ENCODE measurements at places on chromosomes 13 and 19. TPM values are rescaled to one million over a fixed set of nuclear protein-coding genes. Genes with fewer than 3 reads are reported as not detected.

DNA sequence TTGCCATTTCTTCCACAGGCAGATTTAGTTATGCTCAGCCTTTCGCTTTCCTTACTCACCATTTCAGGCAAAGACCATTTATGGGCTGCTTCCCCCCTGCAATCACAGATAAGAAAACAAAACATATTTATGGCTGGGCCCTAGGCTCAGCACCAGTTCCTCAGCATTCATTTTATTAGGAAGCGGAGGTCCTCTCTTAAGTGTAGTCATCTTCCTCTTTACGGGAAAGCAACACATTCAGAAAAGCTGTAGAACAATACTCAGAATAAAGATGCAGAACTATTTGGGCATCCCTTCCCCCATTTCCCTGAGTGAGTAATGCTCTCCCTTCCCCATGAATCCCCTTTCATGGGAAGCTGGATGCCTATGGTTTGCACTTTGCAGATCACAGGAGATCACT is 27.9 kb downstream of the FLT1 start:
- H3K4me1 ChIP-seq, result no peaks in the 10 kb centered on the region
- no peak overlapping the region for H3K27ac ChIP-seq
- no peak for DNase-seq
- no peak overlapping the region for H3K4me3 ChIP-seq
- H3K36me3 ChIP-seq, result no peaks in the 10 kb centered on the region
- no peaks in the 10 kb centered on the region for H3K27me3 ChIP-seq

DNA sequence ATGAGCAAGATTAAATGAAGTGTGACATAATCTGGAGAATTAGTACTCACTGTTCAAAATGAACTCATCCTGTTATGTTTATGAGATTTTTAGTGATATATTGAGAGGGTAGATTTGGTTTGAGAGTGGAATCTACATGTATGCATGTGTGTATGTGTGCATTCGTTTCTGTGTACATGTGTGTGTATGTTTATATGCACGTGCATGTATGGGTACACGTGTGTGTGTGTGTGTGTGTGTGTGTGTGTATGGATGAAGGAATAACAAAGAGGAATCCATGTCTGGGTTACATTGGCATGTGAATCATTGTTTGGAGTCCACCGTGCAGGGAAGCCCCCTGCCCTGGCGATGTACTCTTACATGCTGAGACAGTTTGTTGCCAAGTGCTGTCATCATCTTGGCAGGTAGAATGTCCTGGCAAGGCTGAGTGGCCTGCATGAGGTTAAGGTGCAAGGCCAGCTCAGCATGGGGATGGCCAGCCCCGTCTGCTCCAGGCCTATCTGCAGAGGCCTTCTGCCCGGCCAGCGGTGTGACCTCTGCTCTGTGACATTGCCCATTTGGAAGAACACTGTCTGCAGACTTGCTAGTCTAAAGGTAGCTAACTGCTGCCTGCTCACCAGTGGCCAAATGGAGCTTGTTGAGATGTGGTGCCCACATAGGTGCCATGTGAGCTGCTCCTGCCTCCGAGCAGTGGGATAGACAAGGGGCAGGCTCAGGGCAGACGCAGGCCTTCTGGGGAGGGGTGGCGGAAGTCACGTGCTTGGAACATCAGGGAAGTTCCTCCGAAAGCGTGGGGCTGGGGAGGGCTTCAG is 222.3 kb downstream of the TEX29 start:
- no peaks in the 10 kb centered on the region for H3K4me1 ChIP-seq
- peak overlapping the region; percentile 60 for H3K27ac ChIP-seq
- peak; percentile 95 for DNase-seq
- no peaks in the 10 kb centered on the region for H3K36me3 ChIP-seq
- H3K27me3 ChIP-seq, result no peaks in the 10 kb centered on the region

Gene ZSWIM9
- total RNA-seq, result 2.5 TPM

Gene ACP7
- total RNA-seq, result not detected

Gene IFNL1
- total RNA-seq, result not detected

DNA sequence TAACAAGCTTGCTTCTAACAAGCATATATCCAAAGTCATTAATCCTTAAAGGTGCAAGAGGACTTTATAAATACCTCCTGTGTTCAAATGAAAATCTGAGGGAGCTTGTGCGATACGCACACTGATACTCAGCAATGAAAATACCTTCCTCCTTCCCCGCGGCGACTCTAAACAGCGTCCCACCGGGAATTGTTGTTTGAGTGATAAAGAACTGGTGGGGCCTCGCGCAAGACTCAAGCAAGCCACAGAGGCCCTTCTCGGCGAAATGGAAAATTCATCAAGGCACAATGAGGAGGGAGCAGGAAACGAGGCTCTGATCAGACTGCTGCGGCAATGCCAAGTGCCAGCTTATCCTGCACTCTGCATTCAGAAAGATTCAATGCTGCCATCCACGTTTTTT is 126.7 kb downstream of the ABCC4 start:
- H3K27me3 ChIP-seq, result no peaks in the 10 kb centered on the region
- H3K4me1 ChIP-seq, result no peaks in the 10 kb centered on the region
- no peak for DNase-seq
- no peaks in the 10 kb centered on the region for H3K36me3 ChIP-seq
- H3K4me3 ChIP-seq, result no peak overlapping the region
- no peak overlapping the region for H3K27ac ChIP-seq

Gene ZNF536
- total RNA-seq, result not detected

GRCh38 chr13:20664351-20664750 is 39.1 kb upstream of the IL17D start:
- no peaks in the 10 kb centered on the region for H3K4me1 ChIP-seq
- no peak for DNase-seq
- no peaks in the 10 kb centered on the region for H3K27me3 ChIP-seq

GRCh38 chr13:50460358-50460757 is 383.1 kb downstream of the DLEU7 start:
- H3K4me3 ChIP-seq, result no peak overlapping the region
- DNase-seq, result no peak
- no peaks in the 10 kb centered on the region for H3K27me3 ChIP-seq
- no peaks in the 10 kb centered on the region for H3K4me1 ChIP-seq
- no peak overlapping the region for H3K27ac ChIP-seq
- H3K36me3 ChIP-seq, result no peaks in the 10 kb centered on the region

DNA sequence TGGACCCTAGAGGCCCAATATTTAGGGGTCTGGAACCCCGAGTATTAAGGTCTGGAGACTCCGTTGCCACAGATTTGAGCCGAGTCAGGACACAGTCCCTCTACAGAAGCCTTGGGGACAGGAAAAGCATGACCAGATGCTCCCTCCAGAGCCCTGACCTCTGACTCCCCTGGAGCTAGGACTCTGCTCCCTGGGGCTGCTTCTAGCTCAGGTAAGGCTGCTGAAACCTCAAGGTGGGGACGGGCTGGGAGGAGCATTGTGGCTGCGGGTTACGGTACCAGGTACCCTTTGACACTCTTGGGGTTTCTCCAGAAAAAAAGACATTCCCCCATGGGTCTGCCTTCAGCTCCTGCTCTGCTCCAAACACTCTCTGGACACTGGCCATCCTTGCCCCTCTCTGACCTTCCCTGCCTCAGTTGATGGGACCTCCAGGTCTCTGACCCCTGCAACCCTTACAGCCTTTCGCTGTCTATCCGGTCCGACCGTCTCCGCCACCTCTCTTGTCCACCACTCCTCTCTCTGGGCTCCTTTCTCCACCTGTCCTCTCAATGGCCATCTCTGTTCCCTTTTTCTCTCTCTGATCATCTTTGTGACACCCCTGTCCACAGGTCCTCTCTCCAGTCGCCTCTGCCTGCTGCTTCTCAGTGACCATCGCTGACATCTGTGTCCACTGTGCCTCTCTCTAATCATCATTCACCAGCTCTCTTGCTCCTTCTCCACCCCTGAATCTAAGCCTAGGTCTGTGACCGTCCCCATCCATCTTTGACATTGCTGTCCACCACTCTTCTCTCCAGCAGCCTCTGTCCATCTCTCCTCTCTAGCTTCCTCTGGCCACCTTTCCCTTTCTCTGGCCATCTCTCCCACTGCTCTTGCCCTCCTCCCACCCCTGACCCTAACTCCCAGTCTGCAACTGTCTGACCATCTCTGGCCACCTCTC is 1.4 kb downstream of the LRFN3 start:
- H3K36me3 ChIP-seq, result no peaks in the 10 kb centered on the region
- peak overlapping the region; percentile 59 for H3K4me3 ChIP-seq
- no peaks in the 10 kb centered on the region for H3K27me3 ChIP-seq

Gene LYL1
- total RNA-seq, result 2.9 TPM

DNA sequence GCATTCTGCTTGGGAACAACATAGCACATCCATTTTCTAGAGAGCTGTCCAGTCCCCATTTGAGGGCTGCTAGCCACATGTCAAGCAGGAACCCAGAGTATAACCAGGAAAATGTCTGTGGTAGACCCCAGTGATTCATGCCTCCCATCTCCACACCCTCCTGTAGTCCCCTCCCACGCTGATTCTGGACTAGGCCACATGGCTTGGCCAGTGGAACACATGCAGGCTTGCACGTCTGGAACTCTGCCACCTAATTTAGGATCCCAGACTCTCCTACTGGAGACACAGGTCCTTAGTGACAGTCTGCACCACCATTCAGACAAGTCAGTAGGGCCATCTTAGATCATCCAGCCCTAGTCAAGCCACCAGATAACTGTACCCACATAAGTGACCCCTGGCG is 149.8 kb downstream of the ZIC5 start:
- no peak overlapping the region for H3K27ac ChIP-seq
- H3K27me3 ChIP-seq, result no peaks in the 10 kb centered on the region
- H3K36me3 ChIP-seq, result no peaks in the 10 kb centered on the region
- H3K4me3 ChIP-seq, result no peak overlapping the region
- peaks cover 9% of the 10 kb centered on the region for H3K4me1 ChIP-seq
- no peak for DNase-seq

DNA sequence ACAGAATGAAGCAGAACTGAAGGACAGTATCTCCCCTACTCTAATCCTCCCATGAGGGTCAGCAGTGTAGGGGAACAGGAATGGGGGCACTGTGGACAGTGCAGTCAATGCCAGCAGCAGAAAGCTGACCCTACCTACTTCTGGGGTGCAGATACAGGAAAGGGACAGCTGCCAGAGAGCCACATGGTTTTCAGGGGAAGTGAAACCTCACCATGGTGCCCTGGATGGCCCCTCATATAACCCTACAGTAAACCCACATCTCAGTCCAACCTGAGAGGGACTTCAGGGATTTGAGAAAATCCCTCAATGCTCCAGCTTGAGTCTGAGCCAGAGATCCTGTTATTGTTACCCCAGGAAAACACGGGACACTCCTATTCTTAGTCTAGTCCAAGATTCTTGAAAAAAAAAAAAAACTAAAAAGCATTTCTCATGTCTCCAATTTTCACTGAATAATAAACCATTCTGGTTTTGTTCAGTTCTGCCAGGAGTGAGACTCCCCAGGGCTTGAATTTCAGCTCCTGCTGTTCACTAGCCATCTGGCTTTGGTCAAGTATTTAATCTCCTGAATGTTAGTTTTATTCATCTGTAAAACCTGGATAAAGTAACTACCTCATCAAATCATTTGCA is 511.6 kb upstream of the ARGLU1 start:
- no peaks in the 10 kb centered on the region for H3K36me3 ChIP-seq
- DNase-seq, result no peak
- H3K4me3 ChIP-seq, result no peak overlapping the region
- H3K27me3 ChIP-seq, result no peaks in the 10 kb centered on the region

DNA sequence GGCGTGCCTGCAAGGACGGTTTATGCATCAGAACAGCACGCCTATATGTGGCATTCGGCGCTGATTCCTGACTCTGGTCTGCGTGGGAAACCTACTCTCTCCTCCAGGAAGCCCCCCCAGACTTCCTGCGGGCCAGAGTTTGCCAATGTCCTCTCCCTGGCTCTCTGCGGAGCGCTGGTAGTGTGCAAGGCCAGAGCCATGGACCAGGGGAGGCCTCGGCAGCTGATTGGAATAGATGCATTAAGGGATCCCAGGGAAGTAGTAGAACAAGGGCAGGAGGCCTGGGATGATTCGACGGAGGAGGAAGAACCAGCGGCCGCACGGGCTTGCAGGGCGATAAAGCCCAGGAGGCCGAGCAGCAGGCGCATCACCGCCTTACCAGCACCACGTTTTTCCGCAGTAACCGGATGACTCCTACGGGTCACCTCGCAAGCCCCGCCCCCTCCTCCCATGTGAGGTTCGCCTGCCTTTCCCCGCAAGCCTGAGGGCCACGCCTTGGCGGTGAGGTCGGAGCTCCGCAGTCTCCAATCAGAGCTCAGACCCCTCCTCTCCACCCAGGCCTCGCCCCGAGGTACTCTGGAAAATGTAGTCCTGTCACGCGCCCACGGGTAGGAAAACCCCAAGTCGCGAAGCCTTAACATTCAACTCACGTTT is 5.0 kb downstream of the CLEC11A start:
- H3K4me1 ChIP-seq, result no peaks in the 10 kb centered on the region
- DNase-seq, result peak; percentile 57
- no peaks in the 10 kb centered on the region for H3K27me3 ChIP-seq
- no peak overlapping the region for H3K27ac ChIP-seq
- H3K4me3 ChIP-seq, result no peak overlapping the region

Gene C19orf67
- total RNA-seq, result not detected

- H3K27me3 ChIP-seq, result no peaks in the 10 kb centered on the region
- H3K4me1 ChIP-seq, result no peaks in the 10 kb centered on the region
- H3K36me3 ChIP-seq, result no peaks in the 10 kb centered on the region
- DNase-seq, result peak; percentile 40
- peak overlapping the region; percentile 62 for H3K4me3 ChIP-seq
- peak overlapping the region; percentile 91 for H3K27ac ChIP-seq
Observed at GRCh38 chr19:53102756-53103233, 427 bp downstream of the ZNF160 start.

DNA sequence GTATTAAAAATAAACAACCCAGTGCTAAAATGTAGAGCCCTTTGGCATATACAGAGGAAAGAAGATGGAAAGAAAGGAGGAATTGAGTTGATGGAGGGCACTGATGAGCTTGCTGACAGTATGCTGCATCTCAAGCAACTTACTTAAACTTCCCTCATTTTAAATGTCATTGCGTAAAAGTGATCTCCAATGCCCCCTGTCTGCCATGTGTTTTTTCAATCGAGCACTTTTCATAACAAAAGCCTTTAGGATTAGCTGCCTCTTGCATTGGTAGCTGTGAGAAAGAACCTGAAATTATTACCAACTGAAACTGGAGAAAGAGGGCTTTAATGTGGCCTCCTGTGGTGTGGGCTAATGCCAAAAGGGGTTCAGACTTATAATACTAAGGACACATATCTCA is 541.6 kb downstream of the SUCLA2 start:
- H3K4me1 ChIP-seq, result no peaks in the 10 kb centered on the region
- DNase-seq, result no peak
- H3K4me3 ChIP-seq, result no peak overlapping the region
- H3K36me3 ChIP-seq, result no peaks in the 10 kb centered on the region
- H3K27me3 ChIP-seq, result no peaks in the 10 kb centered on the region

GRCh38 chr13:29902632-29903305 is 52.4 kb upstream of the UBL3 start:
- H3K27me3 ChIP-seq, result no peaks in the 10 kb centered on the region
- H3K27ac ChIP-seq, result no peak overlapping the region
- no peaks in the 10 kb centered on the region for H3K4me1 ChIP-seq
- DNase-seq, result no peak
- no peak overlapping the region for H3K4me3 ChIP-seq

DNA sequence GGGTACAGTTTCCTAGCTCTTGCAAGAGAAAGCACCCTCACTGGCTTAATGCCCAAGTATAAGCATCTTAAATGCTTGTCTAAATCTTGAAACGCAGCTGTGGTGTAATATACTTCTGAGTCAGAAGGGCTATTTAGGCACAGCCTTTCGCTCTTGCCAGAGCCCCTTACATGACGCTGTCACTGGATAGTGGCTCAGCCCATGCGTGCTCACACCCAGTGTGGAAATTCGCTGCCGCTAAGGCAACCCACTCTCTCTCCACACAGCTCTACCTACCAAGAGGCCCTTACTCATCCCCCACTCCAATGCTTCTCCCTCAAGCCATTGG is 24.0 kb downstream of the UQCRFS1 start:
- no peaks in the 10 kb centered on the region for H3K36me3 ChIP-seq
- H3K27ac ChIP-seq, result no peak overlapping the region
- H3K27me3 ChIP-seq, result no peaks in the 10 kb centered on the region

GRCh38 chr13:74101436-74101835 is 32.8 kb downstream of the KLF12 start:
- no peaks in the 10 kb centered on the region for H3K27me3 ChIP-seq
- no peak overlapping the region for H3K4me3 ChIP-seq
- H3K4me1 ChIP-seq, result peaks cover 23% of the 10 kb centered on the region
- H3K36me3 ChIP-seq, result no peaks in the 10 kb centered on the region
- no peak overlapping the region for H3K27ac ChIP-seq

All from right lobe of liver (tissue), 6 donors.